Renal cortical epithelial cell (primary cell): ENCODE measurements at places on chromosomes 11 and 22.

DNA sequence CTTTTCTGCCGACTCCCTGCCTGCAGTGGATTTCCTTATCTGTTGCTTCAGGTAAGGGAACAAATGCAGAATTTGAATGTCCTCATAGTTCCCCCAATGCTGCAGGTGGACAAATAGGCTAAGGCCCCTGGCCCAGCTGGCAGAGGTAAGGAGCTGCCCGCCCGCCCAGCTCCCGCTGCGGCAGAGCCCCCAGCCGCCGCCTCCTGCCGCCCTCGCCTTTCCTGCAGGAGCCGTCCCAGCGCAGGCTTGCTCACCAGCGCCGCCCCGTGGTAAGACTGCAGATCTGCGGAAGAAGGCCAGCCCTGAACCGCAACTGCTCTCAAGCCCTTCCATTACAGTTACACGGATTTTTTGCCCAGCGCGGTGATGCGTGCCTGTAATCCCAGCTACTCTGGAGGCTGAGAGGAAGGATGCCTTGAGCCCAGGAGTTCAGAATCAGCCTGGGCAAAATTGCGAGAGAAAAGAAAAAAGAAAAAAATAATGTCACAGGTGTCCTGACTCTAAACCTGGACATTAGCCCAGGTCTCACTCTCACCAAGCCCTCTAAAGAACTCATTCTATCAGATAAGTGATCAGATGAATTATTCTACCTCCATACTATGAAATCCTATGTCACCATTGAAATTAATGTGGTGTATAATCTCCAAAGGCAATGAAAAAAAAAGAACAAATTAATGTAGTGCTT, 51.2 kb upstream of the EMID1 start:
- DNase-seq = peak; percentile 37

DNA sequence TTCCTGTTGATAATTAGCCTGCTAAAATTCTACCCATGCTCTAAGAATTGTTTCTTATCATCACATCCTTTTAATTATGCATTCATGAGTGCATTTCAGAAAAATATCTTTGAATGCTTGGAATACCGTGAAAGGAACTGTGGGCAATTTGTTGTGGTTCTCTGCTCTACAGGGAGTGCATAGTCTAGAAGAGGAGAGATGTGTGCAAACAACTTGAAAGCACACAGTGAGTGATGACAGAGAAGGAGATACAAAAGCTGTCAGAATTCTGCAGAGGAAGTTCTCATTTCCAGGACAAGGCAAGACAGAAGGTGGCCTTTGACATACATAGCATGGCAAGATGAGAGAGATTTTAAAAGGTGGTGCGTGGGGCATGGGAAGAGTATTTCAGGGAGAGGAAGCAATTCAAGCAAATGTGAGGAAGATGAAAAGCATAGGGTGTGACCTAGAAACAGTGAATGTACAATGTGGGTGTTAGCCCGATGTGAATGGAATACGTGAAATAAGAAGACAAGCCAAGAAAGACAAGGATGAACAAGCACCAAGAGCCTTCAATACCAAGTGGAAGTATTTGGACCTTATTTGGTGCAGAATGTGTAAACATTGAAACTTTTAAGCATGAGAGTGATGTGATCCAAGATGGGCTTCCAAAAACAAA, 5.0 kb downstream of the MMP8 start:
- DNase-seq = peak; percentile 15

DNA sequence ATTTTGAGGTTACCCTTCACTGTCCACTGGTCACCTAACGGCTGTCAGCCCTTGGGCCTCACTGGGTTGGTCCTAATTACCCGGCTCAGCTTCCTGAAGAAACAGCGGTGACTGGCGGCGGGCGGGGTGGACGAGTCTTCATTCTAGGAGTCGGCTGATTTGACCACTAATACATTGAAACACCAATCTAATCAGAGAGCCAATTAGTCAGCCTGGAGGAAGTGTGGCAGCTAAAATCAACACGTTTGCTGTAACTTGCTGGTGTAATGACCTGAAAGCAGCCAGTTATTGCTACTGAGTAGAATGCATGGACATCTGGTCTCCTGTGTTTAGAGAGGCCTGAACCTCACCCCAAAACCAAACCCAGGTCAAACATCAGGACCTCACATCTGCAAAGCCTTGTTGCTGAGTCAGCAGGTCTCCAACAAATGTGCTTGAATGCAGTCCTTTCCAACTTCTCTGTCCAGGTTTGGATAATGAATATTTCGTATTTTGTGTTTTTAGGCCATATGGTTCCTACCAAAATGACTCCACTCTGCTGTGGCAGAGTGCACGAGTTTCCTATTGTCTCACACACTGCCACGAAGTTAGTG, 496.4 kb downstream of the BRD1 start:
- DNase-seq = no peak

DNA sequence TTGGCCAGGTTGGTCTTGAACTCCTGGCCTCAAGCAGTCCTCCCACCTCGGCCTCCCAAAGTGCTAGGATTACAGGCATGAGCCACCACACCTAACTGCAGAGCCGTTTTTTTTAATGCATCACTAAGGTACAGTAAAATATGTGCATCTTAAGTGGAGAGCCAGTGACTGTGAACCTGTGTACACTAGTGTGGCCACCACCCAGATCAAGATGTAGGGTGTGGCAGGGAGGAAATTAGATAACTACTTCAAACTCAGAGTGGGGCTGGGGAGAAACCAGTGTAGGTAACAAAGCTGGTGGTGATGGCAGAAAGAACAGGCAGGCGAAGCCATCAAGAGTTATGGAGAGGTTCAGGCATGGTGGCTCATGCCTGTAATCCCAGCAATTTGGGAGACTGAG, 14.4 kb downstream of the SNAP29 start:
- DNase-seq = no peak

GRCh38 chr11:120675171-120675570, 163.6 kb downstream of the GRIK4 start:
- DNase-seq = peak; percentile 41

GRCh38 chr11:78851878-78852586, 277.4 kb upstream of the NARS2 start:
- DNase-seq = no peak

DNA sequence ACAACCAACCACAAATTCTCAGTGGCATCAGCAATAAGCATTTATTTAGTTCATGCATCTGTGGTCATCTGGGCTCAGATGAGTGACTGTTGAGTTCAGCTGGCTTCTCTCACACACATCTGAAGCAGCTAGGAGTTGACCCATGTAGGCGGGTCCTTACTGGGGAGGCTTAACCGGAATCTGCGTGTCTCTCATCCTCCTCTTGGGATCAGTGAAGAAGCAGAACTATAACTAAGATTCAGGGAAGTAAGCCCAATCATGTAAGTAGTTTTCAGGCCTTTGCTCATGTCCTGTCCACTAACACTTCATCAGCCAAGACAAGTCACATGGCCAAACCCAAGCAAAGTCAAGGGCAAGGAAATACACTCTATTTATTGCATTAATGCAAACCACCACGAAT, 236.2 kb downstream of the C11orf87 start:
- no peak for DNase-seq

GRCh38 chr11:44270403-44271273, 39.3 kb downstream of the ALX4 start:
- no peak for DNase-seq

GRCh38 chr11:34198523-34198922, 93.1 kb downstream of the NAT10 start:
- DNase-seq = no peak

DNA sequence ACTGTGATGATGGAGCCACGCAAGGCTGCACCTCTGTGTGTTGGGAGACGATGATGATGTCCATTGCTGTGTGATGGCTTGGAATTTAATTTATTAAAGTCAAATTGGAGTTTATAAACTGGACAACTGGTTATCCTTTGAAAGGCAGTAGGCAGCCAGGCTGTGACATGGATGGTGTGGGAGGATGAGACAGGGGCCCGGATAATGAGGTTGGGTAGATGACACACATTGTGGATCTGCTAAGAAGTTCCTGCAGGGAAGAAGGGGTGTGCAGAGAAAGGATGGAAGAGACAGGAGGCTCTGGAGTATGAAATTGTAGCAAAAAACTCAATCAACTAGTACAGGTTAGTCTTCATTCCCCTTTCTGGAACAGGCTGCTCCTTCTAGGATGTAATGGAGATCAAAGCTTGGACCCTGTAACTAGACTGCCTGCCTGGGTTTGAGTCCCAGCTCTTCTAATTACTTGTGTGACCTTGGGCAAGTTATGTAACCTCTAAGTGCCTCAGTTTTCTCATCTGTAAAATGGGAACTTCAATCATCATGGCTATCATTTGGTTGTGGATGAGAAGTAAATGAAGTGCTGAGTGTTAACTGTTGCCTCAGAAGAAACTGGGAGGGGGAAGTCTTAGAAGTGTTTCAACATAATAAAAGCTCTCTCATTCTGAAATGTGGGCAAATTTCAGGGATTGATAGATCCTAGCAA, 4.2 kb upstream of the HINFP start:
- no peak for DNase-seq

DNA sequence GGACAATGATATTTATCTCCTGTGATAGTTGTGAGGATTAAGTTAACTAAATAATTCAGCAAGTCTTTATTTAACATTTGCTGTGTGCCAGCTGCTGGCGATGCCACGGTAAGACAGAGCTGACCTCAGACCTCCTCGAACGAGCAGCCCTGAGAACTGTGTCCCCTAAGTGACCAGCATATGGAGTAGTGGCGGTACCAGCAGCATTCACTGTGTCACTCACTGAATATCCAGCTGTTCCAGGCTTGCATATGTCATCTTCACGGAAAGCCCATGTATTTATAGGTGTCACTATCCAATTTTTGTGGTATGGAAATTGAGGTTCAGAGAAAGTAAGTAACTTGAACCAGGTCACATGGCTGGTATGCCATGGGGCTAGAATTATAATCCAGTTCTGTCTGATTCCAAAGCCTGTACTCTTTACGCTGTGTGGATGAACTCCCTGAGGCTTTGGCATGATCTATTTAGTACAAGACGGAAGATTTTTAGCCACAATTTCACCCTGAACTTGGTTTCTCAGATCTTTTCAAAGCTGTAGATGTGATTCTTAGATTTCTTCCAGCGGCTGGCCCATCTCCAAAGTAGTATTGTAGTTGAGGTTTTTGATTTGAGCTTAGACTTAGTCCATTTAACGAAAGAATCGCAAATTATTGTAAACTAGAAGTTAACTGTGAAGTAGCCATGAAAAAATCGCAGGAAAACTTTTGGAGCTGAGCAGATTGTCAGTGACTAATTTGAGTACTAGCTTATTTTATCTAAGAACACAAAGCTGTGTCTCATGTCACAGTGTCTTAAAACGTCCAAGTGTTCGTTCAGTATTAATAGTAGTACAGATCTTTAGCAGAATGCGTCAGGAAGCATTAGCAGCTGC, 49.4 kb upstream of the MYO18B start:
- DNase-seq = no peak

DNA sequence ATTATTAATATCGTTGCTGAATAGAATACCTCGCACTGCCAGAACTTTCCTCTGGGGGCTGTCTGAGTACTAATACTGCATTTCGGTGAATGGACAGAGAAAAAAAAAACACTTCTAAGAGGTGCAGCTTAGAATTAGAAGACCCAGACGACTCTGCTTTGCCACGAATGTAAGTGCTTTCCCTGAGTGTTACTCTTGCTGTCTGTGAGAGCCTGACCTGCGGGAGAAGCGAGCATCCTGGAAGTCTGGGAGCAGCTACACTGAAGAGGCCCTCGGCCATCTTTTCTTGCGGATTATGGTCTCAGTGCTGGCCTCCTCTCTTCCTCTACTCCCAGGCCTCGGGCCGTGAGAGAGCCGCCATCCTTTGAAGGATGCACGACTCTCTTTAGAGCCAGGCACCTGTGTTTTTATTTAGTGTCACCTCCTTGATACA, 94.9 kb downstream of the SCN3B start:
- DNase-seq = no peak

DNA sequence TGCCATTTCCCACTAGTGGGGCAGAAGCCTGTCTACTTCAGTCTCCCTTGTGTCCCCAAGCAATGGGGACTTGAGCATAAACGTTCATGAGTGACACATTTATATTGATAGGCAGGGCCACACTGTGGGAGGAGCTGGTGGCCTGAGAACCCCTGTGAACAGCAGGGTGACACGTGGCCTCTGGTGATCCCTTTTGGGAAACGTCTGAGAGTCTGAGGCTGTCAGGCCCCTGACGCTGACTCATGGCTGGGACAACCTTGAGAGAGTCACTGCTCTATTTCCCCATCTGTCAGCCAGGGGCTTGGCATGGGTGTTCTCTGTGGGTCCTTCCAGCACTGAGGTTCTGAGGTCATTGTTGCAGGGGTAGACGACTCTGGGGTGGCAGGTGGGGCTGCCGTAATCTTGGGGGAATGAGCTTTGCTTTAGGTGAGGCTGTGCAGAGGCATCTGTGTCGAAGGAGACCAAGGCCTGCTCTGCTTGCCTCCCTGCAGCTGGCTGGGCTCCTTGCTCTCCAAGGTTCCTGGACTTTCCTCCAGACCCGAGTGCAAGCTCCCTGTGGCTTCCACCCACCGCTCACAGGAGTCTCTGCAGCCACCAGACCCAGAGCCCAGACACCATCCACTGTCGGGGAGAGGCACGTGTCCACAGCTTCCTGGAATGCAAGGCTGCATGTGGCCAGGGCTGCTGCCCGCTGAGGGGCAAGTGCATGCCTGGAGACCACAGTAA, 54.7 kb downstream of the SMIM38 start:
- no peak for DNase-seq

- peak; percentile 82 for DNase-seq
Measured at GRCh38 chr11:79626135-79627075, 185.6 kb upstream of the TENM4 start.

- no peak for DNase-seq
Measured at GRCh38 chr11:44559207-44559939, 6.1 kb upstream of the CD82 start.

- DNase-seq = peak; percentile 41
Measured at GRCh38 chr11:62721994-62722393, 5.3 kb downstream of the HNRNPUL2 start.

GRCh38 chr22:38775656-38776055, 18.3 kb downstream of the DNAL4 start:
- no peak for DNase-seq

DNA sequence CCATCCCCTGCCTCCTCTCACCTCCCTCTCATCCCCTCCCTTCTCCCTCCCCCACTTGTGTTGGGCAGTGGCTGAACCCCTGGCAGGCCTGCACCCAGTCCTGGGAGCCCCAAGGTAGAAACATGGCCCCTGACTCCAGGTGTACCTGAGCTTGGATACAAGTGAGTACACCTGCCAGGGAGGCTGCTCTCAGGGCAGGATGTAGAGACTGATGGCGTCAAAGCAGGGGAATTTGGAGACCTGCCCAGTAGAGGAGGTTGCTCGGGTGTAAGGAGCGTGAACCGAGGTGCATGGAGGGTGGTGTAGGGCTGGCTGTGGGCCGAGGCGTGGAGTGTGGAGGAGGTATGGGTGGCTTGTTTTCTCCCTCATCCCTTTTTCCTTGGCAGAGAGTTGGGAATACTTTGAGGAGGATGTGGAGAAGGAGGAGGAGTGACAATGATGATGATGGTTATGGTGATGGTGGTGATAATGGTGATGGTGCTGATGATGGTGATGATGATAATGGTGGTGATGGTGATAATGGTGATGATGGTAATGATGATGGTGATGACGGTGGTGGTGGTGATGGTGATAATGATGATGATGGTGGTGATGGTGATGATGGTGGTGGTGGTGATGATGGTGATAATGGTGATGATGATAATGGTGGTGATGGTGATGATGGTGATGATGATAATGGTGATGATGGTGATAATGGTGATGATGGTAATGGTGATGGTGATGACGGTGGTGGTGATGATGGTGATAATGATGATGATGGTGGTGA, 12.3 kb downstream of the MRGPRG start:
- no peak for DNase-seq

GRCh38 chr11:112599265-112599664, 338.6 kb upstream of the PLET1 start:
- DNase-seq = no peak
